Esophagus mucosa (tissue), 1 donor: ENCODE measurements at places on chromosomes 7 and 10. TPM values are rescaled to one million over a fixed set of nuclear protein-coding genes. Genes with fewer than 3 reads are reported as not detected.

CYP2E1 gene
- 10.6 TPM for total RNA-seq

AZGP1 gene
- total RNA-seq = 10.8 TPM

ARHGEF35 gene
- total RNA-seq = 19.7 TPM

SEMA4G gene
- total RNA-seq = 0.96 TPM

FERD3L gene
- not detected for total RNA-seq

TEX47 gene
- not detected for total RNA-seq

IDI2 gene
- total RNA-seq = not detected

C7orf57 gene
- total RNA-seq = 1.00 TPM

SPOCK2 gene
- 1.5 TPM for total RNA-seq

DNAJC12 gene
- 0.16 TPM for total RNA-seq

NPFFR1 gene
- total RNA-seq = 0.04 TPM

HTRA1 gene
- 15.3 TPM for total RNA-seq

SPDYE16 gene
- not detected for total RNA-seq

SLF2 gene
- 11.5 TPM for total RNA-seq

LRIT1 gene
- total RNA-seq = not detected
